RCC 7860 (cell line): ENCODE measurements at places on chromosomes 2 and 18.

GRCh38 chr2:174902506-174903263 lies 102.5 kb downstream of the CHN1 start:
- no peak for DNase-seq

- DNase-seq, result no peak
Measured at GRCh38 chr18:62938487-62938886, 223.1 kb downstream of the PHLPP1 start.

GRCh38 chr2:224671731-224672130 lies 44.4 kb downstream of the CCDC195 start:
- DNase-seq, result no peak

- DNase-seq, result peak; percentile 25
Measured at GRCh38 chr2:47437287-47437686, 34.3 kb downstream of the MSH2 start.

GRCh38 chr2:113861740-113862139 lies 28.1 kb upstream of the ACTR3 start:
- DNase-seq, result no peak

DNA sequence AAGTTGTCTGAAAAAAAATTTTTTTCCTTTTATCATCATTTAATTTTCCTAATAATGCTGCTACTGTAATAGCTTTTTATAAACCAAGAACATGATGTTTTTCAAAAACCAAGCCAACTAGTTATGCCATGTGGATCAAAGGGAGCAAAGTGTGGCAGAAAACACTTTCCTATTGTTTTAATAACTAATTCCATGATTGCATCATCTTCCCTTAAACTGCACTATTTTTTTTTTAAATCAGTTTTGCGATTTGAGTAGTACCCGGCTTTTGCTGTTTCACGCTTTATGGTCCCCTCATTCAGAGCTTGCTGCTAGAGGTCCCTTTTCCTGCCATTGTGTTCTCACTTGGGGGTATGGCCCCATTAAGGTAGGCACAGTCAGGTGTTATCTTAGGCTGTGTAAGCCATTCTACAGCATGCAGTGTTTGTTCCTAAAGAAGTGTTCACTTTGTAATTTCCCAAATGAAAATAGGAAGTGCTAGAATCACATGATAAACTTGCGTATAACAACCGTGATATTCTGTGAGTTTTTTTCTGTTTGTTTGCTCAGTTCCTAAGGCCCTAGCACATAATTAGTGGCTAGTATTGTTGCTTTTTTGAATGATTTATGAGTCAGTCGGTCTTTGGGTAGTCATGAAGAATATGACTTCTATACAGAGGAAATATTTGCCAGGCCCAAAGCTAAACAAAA lies 225.8 kb downstream of the PTGR3 start:
- no peak for DNase-seq

DNA sequence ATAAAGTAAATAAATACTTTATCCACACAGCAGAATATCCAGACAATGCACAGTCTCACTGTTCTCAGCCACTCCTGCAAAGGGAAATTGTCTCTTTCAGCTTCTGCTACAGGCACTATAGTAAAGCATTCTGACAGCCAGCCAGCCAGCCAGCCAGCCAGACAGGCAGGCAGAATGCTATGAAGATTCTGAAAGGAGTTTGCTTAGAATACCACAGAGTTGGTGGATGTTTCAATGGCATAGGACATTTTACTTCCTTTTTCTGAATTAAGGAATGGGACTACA lies 116.1 kb upstream of the CYP26B1 start:
- no peak for DNase-seq

- DNase-seq, result no peak
Measured at GRCh38 chr2:119721462-119721861, 38.3 kb upstream of the PTPN4 start.

- DNase-seq, result peak; percentile 28
Measured at GRCh38 chr2:28394331-28394877, 1.7 kb downstream of the FOSL2 start.

DNA sequence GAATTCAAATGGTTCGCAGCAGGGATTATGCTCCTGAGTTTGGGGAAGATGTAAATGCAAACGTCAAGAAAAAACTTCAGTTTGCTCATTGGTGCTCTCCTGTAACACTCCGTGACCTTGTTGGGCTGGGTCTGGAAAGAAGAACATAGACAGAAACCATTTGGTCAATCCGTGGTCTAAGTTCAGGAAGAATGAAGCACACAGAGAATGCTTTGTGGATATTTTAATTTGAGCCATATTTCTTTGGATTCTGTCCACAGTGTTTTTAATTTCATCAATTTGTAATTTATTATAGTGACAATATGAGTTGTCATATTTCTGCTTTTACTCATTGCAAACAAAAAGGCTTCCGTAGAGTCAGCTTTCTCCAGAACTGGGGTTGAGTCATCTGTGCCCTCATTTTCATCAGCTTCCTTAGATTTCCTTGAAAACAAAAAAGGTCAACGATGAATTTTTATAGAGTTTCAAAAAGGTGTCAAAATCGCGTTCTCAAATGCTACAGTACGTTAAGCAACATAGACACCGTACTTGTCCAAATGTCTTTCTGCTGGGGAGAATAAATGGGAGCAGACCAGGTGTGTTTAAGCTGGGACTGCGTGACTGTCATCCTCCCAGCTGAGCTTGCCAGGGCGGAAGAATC lies 606.4 kb downstream of the RNF144A start:
- DNase-seq, result no peak

DNA sequence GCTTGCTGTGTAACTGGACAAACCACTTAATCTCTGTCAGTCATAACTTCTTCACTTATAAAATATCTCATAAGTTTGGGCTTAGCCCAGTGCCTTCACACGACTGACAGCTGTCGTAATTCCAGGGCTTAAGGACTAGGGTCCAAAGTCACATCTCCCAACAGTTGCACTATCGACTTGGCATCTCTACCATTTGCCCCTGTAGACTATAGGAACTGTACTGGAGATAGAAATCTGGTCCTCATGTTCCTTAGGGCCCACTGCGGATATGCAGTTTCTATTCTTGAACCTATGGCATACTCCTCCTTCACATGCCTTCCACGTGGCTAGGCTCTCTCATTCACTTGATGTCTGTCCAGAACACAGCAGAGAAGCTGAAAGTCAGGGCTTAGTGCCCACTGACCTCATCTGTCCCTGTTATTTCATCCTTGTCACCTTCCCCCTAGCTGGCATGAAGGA lies 2.7 kb downstream of the ABHD1 start:
- no peak for DNase-seq

DNA sequence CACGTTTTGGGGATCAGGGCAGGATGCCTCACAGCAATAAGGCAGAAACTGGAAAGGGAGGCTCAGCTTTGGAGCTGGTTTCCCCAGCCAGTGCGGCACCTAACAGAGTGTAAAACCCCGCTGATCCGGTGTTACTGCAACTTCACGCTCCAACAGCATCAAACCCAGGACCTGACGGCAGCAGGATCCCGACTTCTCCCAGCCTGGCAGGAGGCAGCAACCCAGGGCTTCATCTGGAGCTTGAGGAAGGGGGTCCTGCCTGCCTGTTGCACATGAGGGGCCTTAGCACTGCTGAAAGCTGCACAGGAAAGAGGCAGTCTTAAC lies 209.8 kb downstream of the MGAT5 start:
- DNase-seq, result no peak

DNA sequence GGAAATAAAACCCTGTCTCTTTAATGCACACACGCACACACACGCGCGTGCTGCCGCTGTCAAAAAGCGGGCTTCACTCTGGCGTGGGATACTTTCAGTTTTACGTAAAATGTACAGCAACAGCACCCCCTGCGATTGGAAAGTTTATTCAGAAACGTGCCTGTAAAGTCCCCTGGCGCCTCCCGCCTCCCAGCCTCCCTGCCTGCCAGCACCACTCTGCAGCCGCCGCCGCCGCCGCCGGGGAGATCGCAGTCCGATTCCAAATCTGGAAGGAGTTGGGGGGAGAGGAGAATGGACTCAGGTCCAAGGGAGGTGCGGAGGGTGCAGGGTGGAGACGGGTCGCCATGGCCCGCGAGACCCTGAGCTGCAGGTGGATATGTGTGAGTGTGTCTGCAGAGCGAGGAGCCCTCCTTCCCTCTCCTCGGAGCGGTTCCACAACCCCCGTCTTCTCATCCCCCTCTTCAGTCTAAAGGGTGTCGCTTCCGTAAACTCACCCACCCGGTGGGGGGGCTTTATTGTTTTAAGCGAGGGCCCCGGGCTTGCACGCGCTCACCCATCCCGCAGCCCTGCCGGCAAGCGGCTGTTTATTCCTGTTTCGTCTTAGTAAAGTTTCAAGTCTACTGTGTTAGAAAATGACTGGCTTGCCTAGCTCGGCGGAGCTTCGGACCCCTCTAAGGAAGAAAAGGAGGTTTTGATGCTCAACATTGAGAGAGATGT lies 1.8 kb upstream of the BCL11A start:
- DNase-seq, result peak; percentile 8

GRCh38 chr2:173568054-173568453 lies 213.4 kb downstream of the CDCA7 start:
- DNase-seq, result peak; percentile 50

GRCh38 chr2:170401187-170401586 lies 223.2 kb downstream of the MYO3B start:
- DNase-seq, result no peak

- no peak for DNase-seq
Measured at GRCh38 chr2:241378816-241379215, 22.7 kb downstream of the FARP2 start.

DNA sequence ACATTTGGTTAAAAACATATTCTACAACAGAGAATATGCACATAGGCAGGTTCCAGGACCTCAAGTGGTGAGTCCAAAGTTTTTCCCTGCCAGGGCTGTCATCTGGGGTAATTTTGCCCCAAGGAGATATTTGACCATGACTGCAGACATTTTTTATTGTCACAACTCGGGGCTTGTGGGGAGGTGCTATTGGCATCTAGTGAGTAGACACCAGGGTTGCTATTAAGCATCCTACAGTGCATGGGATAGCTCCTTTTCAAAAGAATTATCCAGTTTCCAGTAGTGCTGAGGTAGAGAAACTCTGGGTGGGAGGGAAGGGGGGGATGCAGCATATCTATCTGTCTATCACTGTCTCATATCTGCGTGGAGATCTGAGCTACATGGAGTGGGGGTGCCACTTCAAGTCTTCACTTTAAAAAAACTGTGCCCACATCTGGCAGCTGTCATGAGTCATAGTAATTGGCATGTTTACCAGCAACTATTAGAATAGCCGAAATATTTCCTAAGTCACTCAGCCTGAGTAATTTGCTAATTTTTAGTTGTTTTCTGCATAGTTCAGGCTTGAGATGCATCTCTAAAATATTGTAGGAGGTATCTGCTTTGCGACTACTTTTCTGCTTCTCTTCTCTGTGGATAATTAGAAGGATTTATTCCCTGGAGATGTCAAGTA lies 254.0 kb upstream of the RBMS1 start:
- peak; percentile 22 for DNase-seq

GRCh38 chr2:232772531-232772930 lies 3.8 kb downstream of the KCNJ13 start:
- DNase-seq, result no peak

GRCh38 chr2:149573760-149574159 lies 13.8 kb downstream of the MMADHC start:
- no peak for DNase-seq

DNA sequence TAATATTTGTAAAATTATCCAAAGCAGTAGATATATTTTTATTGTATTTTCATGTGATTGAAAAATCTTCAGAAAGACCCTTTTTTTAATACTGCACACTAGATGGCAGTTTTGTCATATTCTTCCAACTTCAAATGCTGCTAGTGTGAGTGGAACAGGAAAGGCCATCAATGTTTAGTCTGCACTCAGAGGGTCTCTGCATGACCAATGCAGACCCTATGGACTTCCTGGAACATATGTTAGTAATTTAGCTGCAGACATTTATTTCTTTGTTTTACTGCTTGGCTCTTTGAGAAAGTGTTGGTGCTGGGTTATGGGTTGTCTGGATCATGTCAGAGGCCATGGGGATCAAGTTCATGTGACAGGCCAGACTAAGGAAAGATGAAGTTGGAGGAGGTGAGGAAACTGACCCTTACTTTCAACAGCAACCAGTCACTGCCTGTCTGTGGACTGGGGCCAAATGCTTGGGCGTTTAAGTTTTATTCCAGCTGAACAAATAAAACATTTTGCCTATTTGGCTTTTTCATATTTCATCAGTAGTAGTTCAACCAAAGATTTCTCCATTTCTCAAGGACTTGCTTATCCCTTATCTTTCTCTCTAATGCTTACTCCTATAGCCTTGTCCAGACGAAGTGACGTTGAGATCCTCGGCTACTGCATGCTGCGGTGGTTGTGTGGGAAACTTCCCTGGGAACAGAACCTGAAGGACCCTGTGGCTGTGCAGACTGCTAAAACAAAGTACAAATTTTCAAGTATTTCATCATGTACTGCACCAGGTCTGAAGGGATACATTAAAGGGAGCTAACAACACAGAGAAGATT lies 84.8 kb downstream of the VRK2 start:
- DNase-seq, result no peak

DNA sequence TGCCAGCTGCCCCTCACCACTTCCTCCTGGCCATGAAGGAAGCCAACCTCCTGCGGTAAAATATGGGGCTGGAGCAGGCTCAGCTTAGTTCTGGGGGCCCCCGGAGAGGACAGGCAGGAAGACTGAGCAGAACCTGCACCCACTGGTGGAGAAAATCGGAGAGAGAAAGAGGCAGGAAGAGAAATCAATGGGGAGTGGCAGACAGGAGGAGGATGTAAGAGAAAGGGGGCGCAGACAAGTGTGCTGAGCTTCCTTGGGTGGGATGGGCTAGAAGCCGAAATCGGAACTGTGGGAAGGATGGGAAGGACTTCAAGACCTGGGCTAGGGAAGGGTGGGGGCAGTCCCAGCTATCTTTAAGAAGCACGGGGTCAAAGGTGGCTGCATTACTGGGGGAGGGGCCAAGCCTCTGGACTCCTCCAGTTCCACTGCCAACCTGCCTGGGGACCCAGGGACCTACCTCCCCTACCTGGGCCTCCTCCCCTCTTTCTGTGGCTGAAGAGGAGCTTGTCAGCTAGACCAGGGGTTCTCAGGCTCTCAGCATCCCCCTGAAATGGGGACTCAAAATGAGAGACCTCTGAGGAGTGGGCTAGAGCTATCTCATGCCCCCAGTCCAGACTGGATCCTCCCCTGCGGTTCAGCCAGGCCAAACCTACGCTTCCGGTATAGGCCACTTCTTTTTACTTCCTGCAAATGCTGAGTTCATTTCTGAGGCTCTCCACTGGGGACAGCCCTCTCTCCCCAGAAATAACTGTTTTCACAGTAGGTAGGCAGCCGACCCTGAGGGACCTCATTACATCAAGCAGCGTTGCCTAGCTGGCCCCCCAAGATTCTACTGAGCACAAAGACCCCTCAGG lies 33.6 kb upstream of the B3GNT7 start:
- DNase-seq, result no peak

GRCh38 chr2:172555272-172555521 lies 693 bp upstream of the PDK1 start:
- no peak for DNase-seq

- DNase-seq, result no peak
Measured at GRCh38 chr2:112829101-112829960, 7.2 kb downstream of the IL1B start.
